ENCODE measurements at places on chromosomes 2 and 18. TPM values are rescaled to one million over a fixed set of nuclear protein-coding genes. Genes with fewer than 3 reads are reported as not detected.

DNA sequence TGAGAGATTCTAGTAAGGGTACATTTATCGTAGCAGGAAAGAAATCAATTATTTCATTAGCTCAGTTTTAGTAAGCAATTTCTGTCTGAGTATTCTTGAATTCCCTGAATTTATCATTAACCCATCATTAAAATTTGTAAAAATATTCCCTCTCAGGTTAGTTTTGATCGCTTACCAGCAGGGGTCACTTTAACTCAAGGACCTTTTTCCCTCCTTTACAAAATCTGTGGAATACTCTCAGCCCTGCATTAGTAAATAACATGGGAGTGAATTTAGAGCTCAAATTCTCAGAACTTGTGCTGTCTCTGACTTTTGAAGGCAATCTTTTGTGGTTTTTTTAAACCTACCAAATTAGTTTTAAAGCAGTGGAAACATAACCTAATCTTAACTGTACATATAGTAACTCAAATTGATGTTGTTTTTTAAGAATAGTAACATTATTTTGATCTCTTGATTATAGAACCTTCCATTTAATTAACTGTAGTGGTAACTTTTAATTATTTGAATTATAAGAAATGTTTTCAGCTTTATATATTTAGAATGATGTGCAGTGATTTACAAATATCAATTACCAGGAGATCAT, 97.2 kb downstream of the AGPS start:
- DNase-seq: no peak

- DNase-seq: no peak
These were observed 486.8 kb downstream of the DPP10 start for GRCh38 chr2:114929225-114929624.

- DNase-seq: no peak
These were observed 118.9 kb downstream of the SPOPL start for GRCh38 chr2:138620431-138620830.

DNA sequence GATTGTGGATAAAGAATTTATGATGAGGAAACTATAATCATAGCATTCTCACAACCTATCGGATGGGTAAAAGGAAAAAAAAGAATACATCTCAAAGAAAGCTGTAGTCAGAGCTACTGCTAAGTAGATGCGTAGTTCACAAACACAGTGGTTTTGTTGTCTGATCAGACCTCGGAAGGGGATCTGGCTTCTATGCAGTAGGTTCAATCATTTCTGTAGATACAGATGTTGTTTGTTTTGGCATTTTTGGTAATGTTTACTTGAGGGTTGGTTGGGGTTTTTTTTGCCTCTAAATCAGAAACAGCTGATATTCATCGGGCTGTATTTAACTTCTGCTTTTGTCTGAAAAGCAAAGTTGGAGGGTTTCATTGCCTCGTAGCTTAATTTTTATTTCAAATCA, 42.1 kb downstream of the NPAS2 start:
- DNase-seq: no peak

DNA sequence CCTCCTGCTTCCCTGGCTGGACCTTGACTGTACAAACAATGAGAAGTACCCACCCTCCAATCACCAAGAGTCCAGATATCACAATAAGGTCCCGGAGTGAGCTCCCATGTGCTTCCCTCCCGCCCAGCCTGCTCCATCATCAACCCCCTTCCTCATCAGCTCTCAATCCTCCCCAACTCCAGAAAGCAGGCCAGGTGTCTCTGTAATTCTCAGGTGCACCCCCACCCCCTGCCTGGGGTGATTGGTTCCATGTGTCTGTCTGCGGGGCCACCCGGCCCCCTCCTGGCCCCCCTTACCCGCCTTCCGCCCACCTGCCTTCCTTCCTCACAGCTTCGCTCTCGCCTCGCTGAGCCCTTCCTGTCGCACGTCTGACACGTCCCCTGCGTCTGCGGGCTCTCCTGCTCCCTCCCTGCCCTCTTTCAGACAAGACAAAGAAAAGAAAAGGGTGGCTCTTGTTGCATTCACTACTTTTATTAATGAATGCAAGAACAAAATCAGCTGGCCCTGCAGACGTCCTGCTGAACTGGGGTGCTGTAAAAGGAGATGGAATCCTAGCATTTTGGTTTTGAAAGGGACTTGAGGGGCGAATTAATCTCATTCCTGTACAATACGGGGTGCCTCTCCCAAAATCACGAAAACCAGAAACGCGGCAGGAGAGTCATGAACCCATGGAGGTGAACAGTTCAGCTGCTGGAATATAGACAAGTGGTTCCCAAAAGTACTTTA, 26.5 kb upstream of the IGFBP2 start:
- no peak for DNase-seq

DNA sequence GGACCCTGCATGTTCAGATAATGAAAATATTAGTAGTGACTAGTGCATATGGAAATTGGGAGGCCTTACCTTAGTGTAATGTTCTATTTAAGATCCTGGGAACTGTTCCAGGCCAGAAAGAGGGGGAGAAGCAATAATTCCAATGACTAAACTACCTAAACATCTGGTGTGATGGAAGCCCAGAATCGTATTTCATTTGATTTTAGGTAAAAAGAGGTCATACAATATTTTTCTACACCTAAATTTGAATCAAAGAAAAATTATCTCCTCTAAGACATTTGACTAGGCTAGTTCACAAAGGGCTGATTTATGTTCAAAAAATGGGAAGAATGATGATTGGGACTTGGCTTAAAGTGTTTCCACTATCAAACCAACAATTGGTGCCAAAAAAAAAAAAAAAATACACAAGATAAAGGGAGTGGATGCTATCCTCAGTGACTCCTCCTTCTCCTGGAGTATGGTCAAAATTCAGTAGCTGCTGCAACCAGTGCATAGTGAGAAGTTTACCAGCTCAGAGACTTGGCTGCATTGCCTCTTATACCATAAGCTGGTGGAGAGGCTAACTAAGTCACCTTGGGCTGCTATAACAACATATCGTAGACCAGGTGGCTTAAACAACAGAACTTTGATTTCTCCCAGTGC, 1038.3 kb upstream of the ACVR2A start:
- DNase-seq: no peak

GRCh38 chr18:32998285-32998684, 225.5 kb upstream of the KLHL14 start:
- no peak for DNase-seq

DNA sequence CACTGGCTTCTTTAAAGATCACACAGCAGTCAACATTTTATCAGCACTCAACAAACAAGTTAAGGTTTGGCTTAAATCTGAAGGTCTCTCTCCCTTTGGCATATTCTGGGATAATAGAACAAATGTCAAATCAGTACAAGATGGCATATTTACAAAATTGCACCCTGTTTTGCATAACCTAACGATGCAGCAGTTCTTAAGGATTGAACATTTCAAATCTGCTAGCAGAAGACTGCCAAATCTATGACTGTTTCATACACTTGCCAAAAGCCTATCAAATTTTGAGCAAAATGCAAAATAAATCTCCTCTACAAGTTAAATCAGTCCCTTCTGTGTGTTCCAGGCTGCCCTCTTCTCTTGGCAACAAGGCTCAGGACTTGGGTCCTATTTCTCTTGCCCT, 73.6 kb downstream of the DPP4 start:
- DNase-seq: no peak

DNA sequence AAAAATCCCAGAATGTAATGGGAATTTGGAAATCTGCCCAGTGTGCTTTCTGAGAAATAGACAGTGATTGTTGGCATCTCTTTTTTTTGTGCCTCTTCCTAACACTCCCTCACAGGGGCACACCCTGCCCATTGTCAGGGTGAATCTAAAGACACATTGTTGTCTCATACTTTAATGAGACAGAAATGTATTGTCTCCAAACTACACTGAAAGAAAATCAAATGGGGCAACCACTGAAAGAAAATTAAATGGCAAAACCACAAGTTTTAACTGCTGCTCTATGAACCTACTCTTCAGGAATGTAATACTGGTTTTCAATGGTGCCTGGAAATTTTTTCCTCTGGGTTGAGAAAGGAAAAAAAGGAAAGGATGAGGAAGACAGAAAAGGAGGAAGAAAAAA, 43.2 kb upstream of the GLS start:
- no peak for DNase-seq

DNA sequence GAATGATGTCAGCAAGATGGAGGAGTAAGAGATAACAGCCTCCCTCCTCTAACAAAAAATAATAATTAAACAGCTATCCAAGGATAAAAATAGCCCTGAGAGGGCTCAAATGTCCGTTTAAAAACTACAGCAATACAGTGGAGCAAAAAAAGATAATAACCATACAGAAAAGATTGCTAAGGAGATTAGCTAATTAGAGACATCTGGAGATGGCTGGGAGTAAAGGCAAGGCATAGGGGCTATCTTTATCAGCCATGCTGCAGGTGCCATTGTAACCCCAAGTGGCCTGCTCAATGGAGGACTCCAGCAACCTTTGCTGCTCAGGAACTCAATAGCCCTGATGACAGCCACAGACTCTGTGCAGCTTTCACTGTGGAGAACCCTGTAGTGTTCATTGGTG, 42.7 kb downstream of the MDH1 start:
- no peak for DNase-seq

- no peak for DNase-seq
These were observed 362.3 kb downstream of the RND3 start for GRCh38 chr2:150125188-150125587.

The SUMO1 gene
- 69.1 TPM for total RNA-seq

The HOXD12 gene
- total RNA-seq: not detected

The RAPGEF4 gene
- 16.6 TPM for total RNA-seq

The ESPNL gene
- total RNA-seq: not detected
